ENCODE measurements at places on chromosomes 13 and 19.

GRCh38 chr13:32829676-32830335, 186.4 kb upstream of the KL start:
- DNase-seq, result peak; percentile 91

- DNase-seq, result no peak
Measured at GRCh38 chr13:45048890-45049407, 59.6 kb downstream of the GPALPP1 start.

DNA sequence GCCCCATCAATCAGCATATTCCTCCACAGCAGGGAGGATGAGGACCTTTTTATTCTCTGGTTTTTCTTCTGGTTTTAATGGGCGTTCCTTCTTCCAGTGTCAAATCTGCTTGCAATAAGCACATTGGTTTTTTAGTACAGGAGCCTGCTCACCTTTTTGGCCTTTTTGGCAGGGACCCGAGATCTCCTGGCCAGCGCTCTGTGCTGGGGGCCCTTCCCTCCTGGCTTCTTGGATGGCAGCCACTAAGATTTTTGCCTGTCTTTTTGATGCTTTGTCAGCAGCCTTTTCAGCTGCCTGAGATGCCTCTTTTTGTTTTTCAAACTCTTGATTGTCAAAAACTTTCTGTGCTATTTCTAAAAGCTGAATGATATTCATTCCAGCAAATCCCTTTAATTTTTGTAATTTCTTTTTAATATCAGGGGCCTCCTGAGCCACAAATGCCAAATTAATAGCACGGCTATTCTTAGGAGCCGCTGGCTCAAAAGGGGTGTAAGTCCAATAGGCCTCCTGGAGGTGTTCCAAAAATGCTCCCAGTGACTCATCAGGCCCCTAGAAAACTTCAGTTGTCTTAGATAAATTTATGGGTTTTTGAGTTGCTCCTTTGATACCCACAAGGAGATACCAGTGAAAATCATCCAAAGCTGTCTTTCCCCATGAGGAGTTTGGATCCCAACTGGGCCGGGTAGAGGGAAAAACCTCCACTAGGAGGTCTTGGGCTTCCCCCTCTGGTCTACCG, 73.0 kb downstream of the ZNF100 start:
- DNase-seq, result no peak

- no peak for DNase-seq
Measured at GRCh38 chr13:102251817-102252216, 150.0 kb downstream of the FGF14 start.

GRCh38 chr19:33752018-33752800, 44.5 kb upstream of the KCTD15 start:
- no peak for DNase-seq

- DNase-seq, result no peak
Measured at GRCh38 chr13:65336087-65336749, 1893.9 kb downstream of the PCDH9 start.

- DNase-seq, result no peak
Measured at GRCh38 chr19:57850553-57851017, 926 bp downstream of the ZNF587 start.

Measured in M059J (cell line).